NCI-H146 (cell line): ENCODE measurements at places on chromosomes 7 and 10.
A peak's percentile ranks its signal among the peaks of the same experiment; 100 is the strongest.

DNA sequence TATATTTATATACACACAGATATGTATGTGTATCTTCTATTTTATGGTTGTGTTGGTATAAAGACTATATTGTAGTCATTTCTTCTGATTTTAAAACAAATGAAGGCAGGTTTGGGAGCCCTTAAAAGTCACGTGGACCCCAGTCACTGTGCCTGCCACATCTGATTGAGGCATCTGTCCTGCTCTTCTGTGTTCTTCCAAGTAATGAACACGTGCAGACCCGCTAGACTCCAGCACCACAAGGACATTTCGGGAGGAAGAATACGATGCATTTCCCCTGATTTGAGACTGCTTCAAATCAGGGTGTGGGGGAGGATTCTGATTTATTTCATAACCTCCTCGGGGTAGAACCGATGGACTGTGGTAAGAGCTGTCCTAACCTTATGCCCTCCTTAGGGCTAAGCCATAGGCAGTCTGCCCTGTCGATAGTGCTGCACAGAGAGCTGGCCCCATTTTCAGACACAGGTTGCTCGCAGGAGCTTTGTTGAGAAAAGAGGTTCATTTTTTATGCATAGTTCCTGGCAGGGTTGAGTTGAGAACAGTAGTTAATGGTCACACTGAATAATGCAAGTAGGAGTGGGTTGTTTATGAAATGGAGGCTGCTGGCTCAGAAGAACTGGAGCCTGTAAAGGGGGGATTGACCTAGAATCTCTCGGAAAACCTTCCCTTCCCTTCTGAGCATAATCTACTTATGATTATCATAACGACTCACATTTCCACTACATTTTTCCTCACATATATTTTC is 55.0 kb upstream of the C10orf120 start:
- no peak for DNase-seq

- DNase-seq: no peak
Observed at GRCh38 chr7:43618073-43618472, 35.2 kb downstream of the STK17A start.

DNA sequence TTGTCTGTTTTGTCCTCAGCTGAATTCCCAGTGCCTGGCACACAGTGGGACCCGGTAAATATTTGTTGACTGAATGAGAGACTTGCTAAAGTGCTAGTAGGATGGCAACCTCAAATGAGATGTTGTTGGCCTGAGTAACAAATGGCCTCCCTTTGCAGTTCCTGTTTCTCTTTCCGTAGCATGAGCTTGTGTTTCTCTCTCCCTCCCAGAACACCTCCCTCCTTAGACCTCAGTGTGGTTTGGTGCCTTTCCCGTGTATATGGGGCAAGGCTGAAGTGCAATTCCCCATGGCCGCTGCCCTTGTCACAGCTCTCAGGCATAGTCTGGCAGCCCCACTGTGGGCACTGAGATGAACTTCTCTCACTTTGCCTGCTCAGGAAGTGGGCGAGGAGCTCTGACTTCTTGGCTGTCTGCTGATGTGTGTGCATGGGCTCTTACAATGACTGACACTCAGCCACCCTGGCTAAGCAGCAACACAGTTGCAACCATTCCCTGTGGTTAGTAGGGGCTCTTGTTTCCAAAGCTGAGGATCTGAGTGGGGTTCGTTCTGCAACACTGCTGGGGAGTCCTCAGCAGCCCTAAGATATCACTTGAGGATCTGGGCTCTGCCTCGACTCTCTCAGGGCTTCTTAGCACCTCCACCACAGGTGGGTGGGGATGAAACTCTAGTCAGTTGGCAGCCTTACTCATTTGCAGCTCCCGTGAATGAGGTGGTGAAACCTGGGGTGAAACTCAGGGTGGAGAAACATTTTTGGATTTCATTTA is 136.1 kb downstream of the ICA1 start:
- no peak for DNase-seq

DNA sequence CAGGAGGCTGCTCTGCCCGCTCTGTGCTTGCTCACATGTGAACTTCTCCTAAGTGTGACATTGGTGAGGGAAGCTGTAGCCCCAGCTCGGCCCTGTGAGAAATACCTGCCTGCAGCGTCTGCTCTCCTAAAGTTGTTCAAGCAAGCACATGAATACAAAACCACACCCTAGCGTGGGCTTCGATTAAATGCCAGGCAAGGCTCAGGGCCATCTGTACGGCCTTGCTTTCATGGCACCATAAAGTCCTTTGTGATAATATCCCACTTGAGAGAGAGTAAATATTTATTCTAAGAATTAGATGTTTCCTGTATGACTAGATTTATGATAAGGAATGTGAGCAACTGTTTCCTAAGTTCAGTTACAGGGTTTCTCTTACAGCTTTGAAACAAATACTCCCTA is 262.8 kb upstream of the KLF14 start:
- DNase-seq: peak; percentile 67

GRCh38 chr10:75509706-75510105 is 78.3 kb downstream of the LRMDA start:
- no peak for DNase-seq

DNA sequence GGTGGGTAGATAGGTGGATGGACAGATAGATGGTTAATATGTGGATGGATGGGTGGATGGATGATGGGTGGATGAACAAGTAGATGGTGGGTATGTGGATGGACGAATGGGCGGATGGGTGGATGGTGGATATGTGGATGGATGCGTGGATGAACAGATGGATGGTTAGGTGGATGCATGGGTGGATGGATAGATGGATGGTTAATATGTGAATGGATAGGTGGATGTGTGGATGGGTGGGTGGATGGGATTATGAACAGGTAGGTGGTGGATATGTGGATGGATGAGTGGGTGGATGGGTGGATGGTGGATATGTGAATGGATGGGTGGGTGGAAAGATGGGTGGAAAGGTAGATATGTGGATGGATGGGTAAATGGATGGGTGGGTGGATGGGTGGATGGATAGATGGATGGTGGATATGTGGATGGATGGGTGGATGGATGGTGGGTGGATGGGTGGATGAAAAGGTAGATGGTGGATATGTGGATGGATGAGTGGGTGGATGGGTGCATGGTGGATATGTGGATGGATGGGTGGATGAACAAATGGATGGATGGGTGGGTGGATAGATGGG is 14.8 kb downstream of the KNDC1 start:
- no peak for DNase-seq

- no peak for DNase-seq
Observed at GRCh38 chr10:98332623-98333269, 64.8 kb upstream of the LOXL4 start.

DNA sequence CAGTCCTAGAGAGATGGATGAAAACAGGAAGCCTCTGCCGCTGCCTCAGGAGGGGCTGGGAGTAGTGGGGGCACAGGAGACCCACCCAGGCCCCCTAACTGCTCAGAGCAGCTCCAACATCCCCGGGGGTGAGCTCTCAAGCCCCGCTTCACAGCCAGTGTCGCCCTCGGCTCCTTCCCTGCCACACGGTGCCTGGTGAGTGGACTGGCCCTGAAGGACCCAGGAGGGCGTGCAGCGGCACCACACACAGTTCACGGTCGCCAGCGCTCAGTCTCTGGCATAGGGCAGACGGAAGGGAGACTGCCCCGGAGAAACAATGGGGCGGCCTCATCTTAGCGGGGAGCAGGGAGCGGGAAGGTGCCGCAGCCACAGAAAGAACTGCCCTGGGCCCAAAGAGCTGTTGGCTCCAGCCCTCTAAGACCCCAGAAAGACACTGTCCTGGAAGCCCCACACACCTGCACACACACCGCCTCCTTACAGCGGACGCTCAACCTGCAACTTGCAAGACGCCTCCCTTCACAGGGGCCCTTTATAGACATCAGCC is 1.2 kb downstream of the CLDN15 start:
- DNase-seq: no peak

DNA sequence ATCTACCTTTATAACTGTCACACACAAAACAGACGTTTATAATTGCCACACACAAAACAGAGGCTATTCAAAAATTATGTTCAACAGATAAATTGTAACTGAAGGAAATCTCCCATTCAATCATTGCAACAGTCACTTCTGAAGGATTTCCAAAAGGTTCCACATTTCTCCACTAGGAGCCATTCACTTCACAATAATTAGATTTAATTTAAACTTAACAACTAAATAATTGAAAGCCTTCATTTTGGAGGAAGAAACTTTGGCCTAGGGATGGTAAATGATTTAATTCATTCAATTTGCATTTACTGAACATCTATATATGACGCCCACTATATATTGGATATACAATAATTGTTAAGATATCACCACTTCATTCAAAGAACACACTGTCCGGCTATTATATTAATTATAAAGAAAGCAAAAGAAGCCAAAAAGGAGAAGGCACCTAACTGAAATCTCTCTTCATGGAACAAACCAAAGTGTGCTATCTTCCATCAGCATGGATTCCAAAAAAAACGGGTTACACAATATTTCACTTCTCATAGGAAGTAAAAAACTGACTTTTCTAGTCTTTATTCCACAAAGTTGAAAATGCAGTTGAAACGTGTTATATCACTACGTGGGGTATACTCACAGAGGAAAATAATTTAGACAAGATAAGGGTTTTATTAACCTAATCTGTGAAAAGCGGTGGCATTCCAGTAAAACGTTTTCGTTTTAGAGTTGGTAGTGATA is 1.7 kb downstream of the ATAD1 start:
- DNase-seq: no peak

- no peak for DNase-seq
Observed at GRCh38 chr7:139861803-139862202, 32.7 kb downstream of the TBXAS1 start.

DNA sequence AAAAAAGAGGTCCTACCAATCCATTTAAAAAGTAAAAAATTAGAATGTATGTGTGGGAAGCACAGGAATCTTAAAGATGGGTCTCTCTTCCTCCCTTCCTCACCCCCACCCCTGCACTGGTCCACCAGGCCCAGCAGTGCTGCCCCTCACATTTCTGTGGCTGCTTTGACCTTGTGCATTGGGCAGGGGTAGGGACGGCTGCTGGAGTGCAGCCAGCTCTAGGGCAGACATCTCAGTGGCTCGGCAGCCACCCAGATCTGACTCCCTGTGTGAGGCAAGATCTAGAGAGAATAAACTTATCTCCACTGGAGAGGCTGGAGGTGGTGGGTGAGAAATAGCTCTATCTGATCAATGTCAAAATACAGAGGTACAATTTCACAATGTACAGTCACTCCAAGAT is 6.7 kb downstream of the FAM180A start:
- DNase-seq: no peak

GRCh38 chr7:50782375-50783208 is at the start of gene GRB10:
Gene GRB10 (minus strand): TSS chr7:50782896. CDS start chr7:50732322, 50,574 bp downstream.
- peak; percentile 86 for DNase-seq

- no peak for DNase-seq
Observed at GRCh38 chr10:70592746-70593512, 9.6 kb downstream of the PRF1 start.

DNA sequence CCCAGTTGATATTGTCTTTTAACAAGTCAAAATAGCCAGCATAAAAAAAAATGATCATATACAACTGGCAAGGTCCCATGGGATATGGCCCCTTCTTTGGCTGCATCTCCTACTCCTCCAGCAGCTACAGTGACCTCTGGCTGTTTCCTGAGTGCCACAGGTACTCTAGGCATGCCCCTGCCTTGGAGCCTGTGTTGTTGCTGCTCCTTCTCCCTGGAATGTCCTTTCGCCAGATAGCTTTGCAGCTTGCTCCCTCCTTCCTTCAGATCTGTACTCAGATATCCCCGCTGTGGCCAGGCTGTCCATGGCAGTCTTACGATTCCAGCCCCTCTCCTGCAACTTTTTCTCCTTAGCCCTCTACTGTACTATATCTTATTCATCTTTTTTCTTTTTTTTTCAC is 23.3 kb downstream of the CNNM2 start:
- DNase-seq: no peak

- no peak for DNase-seq
Observed at GRCh38 chr10:129775681-129776080, 188.4 kb downstream of the EBF3 start.

DNA sequence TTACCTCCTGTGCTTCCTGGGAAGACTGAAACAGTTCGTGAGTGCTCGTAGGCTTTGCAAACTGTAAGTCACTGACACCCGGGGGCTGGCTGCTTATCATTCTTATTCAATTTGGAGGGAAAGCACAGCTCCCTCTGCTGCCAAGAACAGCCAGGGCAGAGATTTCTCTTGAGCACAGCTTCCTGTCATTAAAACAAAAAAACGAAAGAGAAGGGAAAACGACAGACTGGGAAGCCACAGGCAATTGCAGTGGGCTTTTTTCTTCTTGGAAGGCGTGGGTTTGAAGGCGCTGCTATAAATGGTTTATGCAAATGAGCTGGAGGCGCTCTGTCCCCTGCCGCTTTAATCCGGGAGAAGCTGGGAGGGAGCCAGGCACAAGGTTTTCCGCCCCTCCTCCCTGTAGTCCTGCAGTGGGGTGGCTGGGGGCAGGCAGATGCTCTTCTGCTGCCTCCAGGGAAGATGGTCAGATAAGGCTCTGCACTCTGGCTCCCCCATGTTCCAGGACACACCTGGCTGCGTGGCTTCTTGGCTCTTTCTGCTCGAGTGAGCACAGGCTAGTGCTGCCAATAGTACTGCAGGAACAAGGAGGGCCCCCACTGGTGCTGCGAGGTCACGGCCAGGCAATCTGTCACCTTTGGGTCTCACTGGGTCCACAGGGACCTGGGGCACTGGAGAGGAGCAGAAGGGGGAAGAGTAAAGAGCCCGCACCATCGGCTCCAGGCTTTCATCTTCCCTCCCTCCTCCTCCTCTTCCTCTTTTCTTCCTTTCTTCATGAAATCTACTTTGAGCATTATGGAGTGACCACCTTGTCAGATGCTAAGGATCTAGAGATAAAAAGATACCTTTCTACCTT is 49.5 kb downstream of the NEURL1 start:
- DNase-seq: peak; percentile 91

- DNase-seq: no peak
Observed at GRCh38 chr7:2724453-2725177, 36.6 kb downstream of the AMZ1 start.

GRCh38 chr7:73647725-73648592 is 19.7 kb upstream of the VPS37D start:
- peak; percentile 73 for DNase-seq

DNA sequence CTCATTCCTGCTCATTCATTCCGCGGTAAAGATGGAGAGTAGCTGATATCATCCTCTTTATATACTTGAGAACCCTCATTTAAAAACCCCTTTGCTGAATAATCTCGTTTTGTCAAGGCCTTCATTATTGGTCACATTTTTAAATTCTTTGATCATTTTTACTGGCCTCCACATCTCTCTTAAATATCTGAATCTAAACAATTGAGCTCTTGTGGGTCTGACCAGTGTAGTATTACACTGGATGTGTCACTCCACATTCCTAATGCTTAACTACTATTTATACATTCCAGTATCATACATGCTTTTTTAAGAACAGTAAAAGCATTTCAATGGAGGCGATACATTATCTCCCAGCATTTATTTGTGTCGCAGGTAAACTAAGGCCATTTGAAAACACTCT is 12.6 kb upstream of the PRPS1L1 start:
- no peak for DNase-seq
